T-helper 2 cell treated with Interferon-gamma antibody and Interleukin-4, amounts not matched to agents 5 μg/mL and 100 μg/mL, for 36 hours (primary cell): ENCODE measurements at places on chromosomes 4 and X.

DNA sequence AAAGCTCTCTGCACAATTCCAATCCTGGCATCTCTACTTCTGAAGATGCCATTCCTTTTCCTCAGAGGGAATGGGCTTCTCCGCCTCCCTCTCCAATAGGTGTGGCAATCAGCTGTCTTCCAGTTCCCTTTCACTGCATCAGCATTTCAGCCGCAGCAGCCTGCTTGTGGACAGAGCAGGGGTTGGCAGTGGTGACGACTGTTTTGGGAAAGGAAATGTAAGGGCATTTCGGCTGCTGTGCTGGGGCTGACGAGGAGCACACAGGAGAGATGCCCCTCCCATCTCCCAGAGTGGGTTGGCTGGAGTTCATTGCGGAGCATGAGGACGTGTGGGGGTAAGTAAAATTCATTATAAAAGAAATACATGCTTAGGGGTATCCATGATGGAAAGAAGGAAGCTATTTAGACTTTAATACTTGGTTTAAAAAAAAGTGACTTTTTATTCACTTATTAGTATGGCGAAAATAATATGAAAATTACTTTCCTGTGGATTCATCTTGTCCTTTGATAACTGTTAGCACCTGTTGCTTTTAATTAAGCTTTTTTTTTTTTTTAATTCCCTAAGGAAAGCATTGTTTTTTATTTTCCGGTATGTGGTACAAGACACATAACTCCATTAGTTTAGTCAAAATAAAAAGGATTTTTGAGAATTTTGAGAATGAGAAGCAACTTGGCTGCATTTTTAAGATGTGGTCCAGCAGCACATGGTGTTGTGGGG is at the start of gene LIMCH1:
TSS of gene LIMCH1 (plus strand) at position 141 of the 717 bp plus-strand sequence. CDS start 67,839 bp downstream, outside the sequence.
- H3K4me1 ChIP-seq: no peaks in the 10 kb centered on the region
- no peak within 1 kb of the TSS for H3K4me3 ChIP-seq
- no peak for DNase-seq
- no peaks in the 10 kb centered on the region for H3K27me3 ChIP-seq

DNA sequence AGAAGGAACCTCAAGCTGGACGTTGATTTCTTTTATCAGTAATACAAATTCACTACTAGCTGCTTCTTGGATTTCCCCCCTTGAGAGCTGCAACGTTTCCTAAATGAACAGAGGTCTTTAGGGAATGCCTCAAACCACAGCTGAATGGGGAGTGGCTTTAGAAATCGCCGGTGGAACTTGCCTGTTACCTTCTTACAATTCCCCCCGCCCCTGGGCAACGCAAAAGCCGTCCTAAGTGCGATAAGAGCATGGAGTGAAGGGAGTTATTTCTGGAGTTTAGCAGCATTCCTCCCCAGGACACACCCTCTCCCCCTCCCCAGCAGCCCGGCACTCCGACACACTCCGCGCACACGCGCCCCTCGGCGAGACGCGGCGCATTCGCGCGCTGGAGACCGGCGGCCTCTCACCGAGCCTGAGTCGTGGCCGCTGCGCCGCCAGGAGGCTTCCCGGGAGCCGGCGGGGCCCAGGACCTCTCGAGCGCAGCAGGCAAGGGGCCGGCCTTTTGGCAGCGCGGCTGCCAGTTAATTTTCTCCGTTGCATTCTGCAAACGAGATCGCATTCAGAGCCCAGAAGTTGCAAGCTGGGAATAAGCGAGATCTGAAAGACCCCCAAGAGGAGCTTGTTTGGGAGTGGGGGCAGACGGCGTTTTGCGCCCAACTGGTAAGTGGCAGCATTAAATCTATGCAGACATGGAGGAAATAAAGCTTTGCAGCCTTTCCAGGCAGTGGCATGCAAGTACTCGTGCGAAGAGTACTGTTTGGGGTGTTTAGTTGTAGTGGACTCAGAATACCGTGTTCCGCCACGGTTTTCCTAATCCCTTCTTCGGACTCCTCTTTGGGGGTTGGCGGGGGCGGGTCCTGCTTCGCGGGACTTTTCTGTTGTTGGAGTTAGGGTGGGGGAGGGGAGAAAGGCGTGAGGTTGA is 134.7 kb downstream of the PALLD start:
- H3K4me1 ChIP-seq: peaks cover 7% of the 10 kb centered on the region
- H3K36me3 ChIP-seq: no peaks in the 10 kb centered on the region
- peaks cover 77% of the 10 kb centered on the region for H3K27me3 ChIP-seq
- peak; percentile 5 for DNase-seq

DNA sequence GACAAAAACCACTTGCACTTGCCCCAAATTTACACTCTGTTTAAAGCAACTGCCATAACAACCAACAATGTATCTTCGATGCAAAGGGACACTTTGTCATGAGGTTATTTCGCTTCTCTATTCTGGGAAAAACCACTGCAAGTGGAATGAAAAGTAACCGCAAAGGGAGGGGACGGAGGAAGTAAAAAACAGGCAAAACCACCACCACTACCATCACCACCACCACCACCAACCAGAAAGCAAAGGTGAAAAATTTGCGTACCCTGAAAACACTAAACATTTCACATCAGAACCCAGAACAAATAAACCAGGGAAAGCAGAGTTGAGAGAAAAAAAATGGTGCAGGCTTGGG is 1.2 kb upstream of the N4BP2 start:
- peaks cover 5% of the 10 kb centered on the region for H3K36me3 ChIP-seq
- H3K4me1 ChIP-seq: peaks cover 30% of the 10 kb centered on the region
- DNase-seq: no peak
- H3K4me3 ChIP-seq: peak overlapping the region; percentile 90
- peak overlapping the region; percentile 99 for H3K27ac ChIP-seq
- H3K27me3 ChIP-seq: peaks cover 2% of the 10 kb centered on the region

DNA sequence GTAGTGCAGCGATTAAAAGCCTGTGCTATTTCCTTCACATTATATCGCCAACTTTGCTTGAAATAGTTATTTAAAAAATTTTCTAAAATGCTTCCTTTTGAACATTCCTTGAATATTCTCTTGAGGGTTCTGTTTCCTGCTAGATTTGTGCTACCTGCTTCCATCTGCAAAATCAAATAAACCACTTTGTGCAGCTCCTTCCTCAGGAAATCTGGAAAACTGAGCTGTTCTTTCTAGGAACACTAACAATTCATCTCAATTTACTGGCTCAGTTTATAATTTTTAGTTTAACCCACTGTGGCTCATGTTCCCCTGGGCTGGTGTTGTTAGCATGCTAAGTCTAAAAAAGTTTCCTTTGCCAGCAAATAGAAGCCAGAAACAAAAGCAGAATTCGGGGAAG is 88.1 kb upstream of the LCORL start:
- no peak overlapping the region for H3K27ac ChIP-seq
- no peak for DNase-seq
- no peaks in the 10 kb centered on the region for H3K27me3 ChIP-seq
- H3K4me3 ChIP-seq: no peak overlapping the region
- peaks cover 3% of the 10 kb centered on the region for H3K4me1 ChIP-seq

DNA sequence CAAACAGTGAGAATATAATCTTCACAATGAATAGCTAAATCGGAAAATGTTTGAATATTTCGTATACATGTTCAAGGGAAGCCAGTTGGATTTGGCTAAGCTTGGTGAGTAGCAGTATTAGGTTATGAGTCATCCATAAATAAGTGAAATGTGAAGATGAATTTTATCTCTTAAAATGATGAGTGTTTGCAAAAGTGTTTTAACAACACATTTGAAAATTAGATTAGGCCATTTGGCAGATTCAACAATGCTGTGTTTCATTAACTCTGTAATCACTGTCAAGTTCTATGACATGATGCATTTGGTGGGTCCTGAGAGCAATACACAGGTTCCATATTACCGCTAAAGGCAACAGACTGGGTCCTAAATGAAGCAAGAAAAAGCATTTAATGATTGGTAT is 301.9 kb upstream of the PRPS2 start:
- H3K4me3 ChIP-seq: no peak overlapping the region
- H3K36me3 ChIP-seq: no peaks in the 10 kb centered on the region
- no peak for DNase-seq
- no peaks in the 10 kb centered on the region for H3K4me1 ChIP-seq
- no peak overlapping the region for H3K27ac ChIP-seq

DNA sequence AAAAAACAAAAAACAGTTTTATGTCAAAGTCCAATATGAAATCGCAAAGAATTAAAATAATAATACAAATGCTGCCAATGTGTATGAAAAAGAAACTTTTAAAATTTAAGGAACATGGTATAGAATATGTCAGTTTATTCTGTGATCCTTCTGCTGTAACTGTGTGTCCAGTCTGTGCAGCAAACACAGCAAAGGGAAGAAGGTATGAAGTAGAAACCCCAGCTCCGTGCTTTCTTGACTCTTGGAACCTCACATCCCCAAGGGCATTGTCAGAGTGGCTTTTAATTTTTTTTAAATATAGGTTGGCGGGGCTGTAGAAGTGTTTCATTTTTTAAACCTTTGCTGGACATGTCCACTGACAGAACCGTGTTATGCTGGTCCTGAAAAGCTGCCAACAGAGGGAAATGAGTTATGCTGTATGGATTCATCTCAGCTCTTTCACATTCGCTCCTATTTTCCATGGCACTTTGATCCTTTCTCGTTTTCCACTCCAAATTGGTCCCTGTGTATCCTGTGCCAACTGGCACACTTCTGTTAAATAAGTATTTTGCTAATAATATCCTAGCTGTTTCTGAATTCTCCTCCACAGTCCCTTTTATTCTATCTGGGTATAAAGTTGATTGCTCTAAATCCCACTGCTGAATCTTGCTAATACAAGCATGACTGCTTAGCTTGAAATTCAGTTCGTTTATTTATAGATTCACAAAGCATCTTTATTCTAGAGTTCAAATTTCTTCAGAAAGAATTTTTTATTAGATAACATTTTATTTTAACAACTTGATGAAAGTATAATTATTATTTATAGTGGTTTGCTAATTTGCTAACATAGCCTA is 127.0 kb upstream of the DDIT4L start:
- no peak overlapping the region for H3K4me3 ChIP-seq
- H3K27me3 ChIP-seq: peaks cover 2% of the 10 kb centered on the region
- no peak overlapping the region for H3K27ac ChIP-seq

DNA sequence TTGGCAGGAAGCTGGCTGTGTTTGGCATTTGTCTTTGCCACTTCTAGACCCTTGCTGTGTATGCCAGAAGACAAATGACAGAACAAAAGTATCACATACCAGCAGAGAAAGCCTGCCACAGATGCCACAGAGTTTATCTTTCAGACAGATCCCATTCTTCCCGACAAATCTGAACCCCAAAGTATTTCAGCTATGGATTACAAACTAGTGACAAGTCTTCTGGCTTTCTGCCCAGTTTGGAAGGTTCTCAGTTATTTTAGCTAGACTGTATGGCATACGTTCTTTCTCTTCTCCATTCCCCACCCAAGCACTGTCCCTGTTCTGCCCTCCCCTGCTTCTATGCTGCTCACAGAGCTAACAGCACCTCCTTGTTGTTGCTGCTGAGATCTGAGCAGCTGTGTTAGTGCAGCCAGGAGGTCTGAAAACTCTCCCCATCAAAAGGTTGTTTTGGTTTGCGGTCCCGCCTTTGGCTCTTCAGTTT is 236.7 kb downstream of the FRAS1 start:
- H3K36me3 ChIP-seq: no peaks in the 10 kb centered on the region
- no peak overlapping the region for H3K4me3 ChIP-seq
- H3K27ac ChIP-seq: no peak overlapping the region
- DNase-seq: no peak
- peaks cover 2% of the 10 kb centered on the region for H3K27me3 ChIP-seq
- peaks cover 9% of the 10 kb centered on the region for H3K4me1 ChIP-seq

DNA sequence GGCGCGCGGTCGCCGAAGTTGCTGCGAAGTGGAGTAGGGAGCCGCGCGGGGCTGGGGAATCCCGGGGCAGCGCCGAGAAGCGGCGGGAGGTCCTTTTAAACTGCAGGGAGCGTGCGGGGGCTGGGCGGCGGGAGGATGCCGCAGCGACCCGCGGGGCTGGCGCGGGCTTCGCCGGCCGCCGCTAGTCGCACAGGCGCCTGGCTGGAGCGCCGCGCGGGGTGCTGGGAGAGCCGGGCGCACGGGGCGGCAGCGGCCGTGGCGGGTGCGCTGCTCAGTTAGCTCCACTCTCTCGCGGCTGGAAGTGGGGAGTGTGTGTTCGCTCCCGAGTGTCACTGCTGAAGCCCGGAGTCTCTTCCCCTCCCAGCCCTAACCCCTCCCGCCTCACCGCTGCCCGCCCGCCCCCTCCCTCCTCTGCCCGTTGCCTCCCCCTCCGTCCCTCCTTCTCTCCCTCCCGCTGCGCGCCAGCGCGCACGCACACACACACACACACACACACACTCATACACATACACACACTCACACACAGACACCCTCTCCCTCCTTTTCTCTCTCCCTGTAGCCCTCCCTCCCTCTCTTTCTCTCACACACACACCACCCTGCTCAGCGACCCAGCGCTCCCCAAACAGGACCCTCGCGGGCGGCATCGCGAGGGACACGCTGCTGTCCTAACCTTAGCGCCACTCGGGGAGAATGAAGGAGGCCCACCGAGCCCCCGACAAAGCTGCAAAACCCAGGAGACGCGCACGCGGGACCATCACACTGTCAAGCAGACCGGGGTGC is at the start of gene NDNF:
TSS of gene NDNF (minus strand) at position 312 of the 780 bp plus-strand sequence. CDS start 26,698 bp downstream, outside the sequence.
- peak within 1 kb of the TSS; percentile 22 for H3K27ac ChIP-seq
- H3K4me3 ChIP-seq: peak within 1 kb of the TSS; percentile 85
- H3K4me1 ChIP-seq: peaks cover 19% of the 10 kb centered on the region
- H3K36me3 ChIP-seq: no peaks in the 10 kb centered on the region
- peaks cover 74% of the 10 kb centered on the region for H3K27me3 ChIP-seq

DNA sequence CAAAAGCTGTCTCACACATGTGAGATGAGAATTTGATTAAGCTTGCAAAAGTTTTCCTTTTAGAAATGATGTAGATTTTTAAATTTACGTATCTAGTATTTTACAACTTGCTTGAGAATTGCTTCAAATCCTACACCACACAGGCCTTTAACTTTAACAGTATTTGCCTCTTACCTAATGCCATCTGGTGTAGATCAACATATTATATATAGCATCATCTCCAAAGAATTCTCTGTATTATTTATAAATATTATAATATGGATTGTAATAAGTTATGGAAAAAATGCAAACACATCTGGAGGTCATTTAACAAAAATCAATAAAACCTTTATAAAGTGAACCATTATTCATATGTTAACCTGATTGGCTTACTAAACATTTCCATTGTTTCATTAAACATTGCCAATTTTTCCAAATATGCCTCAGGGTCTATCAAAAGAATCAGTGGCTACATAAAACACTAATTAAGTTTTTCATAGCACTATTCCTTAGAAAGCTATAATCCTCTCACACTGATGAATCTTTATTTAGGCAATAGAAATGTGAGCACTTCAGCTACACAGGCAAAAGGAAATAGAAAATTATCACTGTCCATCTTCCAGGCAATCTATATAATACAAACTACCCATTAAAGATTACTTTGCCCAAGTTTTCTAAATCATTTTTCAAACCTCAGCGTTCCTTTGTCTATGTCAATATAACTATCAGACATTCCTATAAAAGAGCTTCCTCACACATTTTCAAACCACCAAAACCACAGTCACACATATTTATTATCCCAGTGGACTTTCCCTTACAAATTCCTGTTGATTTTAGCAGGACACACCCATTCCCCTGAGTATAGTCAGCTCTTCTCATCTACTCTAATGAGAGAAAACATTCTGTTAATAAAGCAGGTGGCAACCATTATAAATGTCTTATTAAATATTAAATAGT is 83.5 kb upstream of the INTU start:
- H3K4me1 ChIP-seq: no peaks in the 10 kb centered on the region
- H3K36me3 ChIP-seq: no peaks in the 10 kb centered on the region
- no peaks in the 10 kb centered on the region for H3K27me3 ChIP-seq
- H3K4me3 ChIP-seq: no peak overlapping the region
- H3K27ac ChIP-seq: no peak overlapping the region
- no peak for DNase-seq

- H3K4me1 ChIP-seq: peaks cover 12% of the 10 kb centered on the region
- no peak overlapping the region for H3K27ac ChIP-seq
- no peak for DNase-seq
- H3K4me3 ChIP-seq: no peak overlapping the region
- peaks cover 36% of the 10 kb centered on the region for H3K27me3 ChIP-seq
Measured at GRCh38 chr4:788636-789297, 37.2 kb downstream of the CPLX1 start.
